ENCODE measurements at places on chromosomes 3 and 15.
A peak's percentile ranks its signal among the peaks of the same experiment; 100 is the strongest.

- H3K4me1 ChIP-seq, result peaks cover 9% of the 10 kb centered on the region
- DNase-seq, result no peak
- no peak overlapping the region for H3K27ac ChIP-seq
These were observed 49.5 kb downstream of the SLC25A26 start for GRCh38 chr3:66270288-66270687.

DNA sequence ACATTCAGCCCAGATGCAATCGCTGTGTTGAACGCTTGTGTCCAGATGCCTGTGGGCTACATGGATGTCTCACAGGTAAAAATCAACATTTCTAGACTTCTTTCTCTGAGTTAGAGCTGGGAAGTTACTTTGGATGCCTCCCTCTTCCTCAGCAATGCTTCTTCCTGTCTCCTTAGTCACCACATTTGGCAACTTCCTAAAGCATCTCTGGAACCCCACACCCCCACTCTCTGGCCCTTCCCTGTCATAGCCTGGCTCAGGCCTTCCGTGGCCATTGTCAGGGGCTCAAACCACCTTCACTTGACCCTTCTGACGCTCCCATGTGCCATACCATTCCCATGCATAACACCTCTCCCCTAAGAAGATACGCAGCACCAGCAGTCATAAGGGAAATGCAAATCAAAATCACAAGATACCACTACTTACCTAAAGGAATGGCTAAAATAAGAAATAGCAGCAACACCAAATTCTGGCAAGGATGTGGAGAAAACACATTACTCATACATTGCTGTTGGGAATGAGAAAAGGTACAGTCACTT, 21.6 kb upstream of the RGMA start:
- no peak for DNase-seq
- peaks cover 3% of the 10 kb centered on the region for H3K4me1 ChIP-seq
- no peaks in the 10 kb centered on the region for H3K36me3 ChIP-seq
- H3K4me3 ChIP-seq, result no peak overlapping the region
- no peak overlapping the region for H3K27ac ChIP-seq

DNA sequence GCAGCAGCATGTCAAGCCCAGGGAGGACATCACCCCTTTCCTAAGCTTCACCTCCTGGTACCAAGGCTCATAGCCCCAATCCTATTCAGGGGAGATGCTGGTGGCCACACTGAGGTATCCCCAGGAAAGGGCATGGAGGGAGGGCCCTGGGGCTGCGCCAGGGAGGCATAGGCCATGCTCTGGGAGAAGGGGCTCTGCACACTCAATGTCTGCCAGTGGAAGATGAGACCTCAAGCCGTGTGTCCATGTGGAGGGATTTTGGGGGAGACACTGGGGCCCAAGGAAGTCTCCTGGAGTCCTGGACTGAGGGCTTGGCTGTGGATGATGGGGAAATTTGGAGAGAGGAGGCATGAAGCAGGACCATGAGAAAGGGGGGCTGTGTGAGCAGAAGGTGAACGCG, 21.2 kb upstream of the PRR23E start:
- no peaks in the 10 kb centered on the region for H3K36me3 ChIP-seq
- H3K27me3 ChIP-seq, result peaks cover 19% of the 10 kb centered on the region
- no peaks in the 10 kb centered on the region for H3K4me1 ChIP-seq
- no peak overlapping the region for H3K4me3 ChIP-seq

- DNase-seq, result no peak
- H3K4me3 ChIP-seq, result no peak overlapping the region
These were observed 44.5 kb downstream of the CTDSPL start for GRCh38 chr3:37905987-37906674.

DNA sequence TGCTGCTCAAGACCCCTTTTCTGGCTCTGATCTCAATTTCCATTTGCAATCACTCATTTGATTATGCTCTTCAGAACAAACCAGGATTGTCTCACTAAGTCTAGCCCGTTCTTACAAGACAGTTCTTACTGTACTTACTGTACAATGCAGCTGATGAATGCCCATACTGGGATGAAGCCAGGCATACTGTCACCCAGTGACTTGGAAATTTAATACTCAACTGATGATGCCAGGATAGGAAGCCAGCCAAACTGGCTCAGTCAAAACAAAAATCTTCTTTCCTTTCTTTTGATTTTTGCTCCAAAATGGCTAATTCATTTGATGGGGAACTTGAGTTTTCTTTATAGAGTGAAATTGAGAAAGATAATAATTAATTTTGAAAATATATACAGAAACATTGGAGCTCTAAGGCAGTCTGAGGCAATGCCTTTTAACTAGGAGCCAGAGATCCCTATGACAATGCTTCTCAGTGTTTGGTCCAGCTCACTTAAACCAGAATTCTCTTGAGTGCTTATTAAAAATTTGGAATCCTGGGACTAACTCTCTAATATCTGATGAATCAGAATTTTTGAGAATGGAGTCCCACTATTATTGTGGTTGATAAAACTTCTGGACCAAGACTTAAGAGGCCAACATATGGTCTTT, 265.6 kb upstream of the THBS1 start:
- H3K4me3 ChIP-seq, result no peak overlapping the region
- DNase-seq, result no peak
- H3K36me3 ChIP-seq, result no peaks in the 10 kb centered on the region
- H3K27me3 ChIP-seq, result peaks cover 8% of the 10 kb centered on the region

GRCh38 chr3:175378348-175378747, 519.2 kb downstream of the NAALADL2 start:
- H3K27ac ChIP-seq, result no peak overlapping the region
- H3K36me3 ChIP-seq, result no peaks in the 10 kb centered on the region
- no peaks in the 10 kb centered on the region for H3K27me3 ChIP-seq
- no peak overlapping the region for H3K4me3 ChIP-seq
- no peak for DNase-seq

GRCh38 chr15:33074942-33075341, 119.6 kb downstream of the FMN1 start:
- H3K27me3 ChIP-seq, result peaks cover 11% of the 10 kb centered on the region
- no peaks in the 10 kb centered on the region for H3K4me1 ChIP-seq

- no peak overlapping the region for H3K4me3 ChIP-seq
- H3K27ac ChIP-seq, result no peak overlapping the region
- DNase-seq, result no peak
- peaks cover 1% of the 10 kb centered on the region for H3K36me3 ChIP-seq
- H3K27me3 ChIP-seq, result peaks cover 14% of the 10 kb centered on the region
- H3K4me1 ChIP-seq, result no peaks in the 10 kb centered on the region
These were observed 130.0 kb upstream of the NR2F2 start for GRCh38 chr15:96200357-96200967.

GRCh38 chr3:22907161-22907780, 295.9 kb upstream of the UBE2E2 start:
- H3K27ac ChIP-seq, result no peak overlapping the region
- H3K27me3 ChIP-seq, result no peaks in the 10 kb centered on the region
- no peak overlapping the region for H3K4me3 ChIP-seq
- no peaks in the 10 kb centered on the region for H3K4me1 ChIP-seq
- H3K36me3 ChIP-seq, result no peaks in the 10 kb centered on the region

- peaks cover 37% of the 10 kb centered on the region for H3K36me3 ChIP-seq
- no peaks in the 10 kb centered on the region for H3K27me3 ChIP-seq
- peak; percentile 30 for DNase-seq
- H3K4me3 ChIP-seq, result peak overlapping the region; percentile 87
These were observed 1.4 kb downstream of the ZNF609 start for GRCh38 chr15:64461721-64462162.

DNA sequence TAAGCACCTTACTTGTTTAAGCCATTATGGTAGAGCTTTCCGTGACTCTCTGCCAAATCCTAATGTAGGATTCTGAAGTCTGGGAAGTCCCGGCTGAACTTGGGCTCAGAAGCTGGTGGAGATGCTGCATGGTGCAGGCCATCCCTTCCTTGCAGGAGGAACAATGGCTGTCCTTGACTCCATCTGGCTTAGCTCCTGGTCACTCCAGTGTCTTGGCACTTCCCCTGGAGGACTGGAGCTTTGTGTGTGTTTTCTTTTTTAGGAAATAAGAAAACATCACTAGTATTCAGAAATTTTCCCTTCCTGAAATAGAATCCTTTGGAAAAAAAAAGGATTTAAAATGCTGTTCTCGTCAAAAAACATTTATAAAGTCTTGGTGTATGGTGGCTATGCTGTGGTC, 209.3 kb upstream of the ROPN1 start:
- H3K27ac ChIP-seq, result no peak overlapping the region
- DNase-seq, result no peak
- no peaks in the 10 kb centered on the region for H3K4me1 ChIP-seq

DNA sequence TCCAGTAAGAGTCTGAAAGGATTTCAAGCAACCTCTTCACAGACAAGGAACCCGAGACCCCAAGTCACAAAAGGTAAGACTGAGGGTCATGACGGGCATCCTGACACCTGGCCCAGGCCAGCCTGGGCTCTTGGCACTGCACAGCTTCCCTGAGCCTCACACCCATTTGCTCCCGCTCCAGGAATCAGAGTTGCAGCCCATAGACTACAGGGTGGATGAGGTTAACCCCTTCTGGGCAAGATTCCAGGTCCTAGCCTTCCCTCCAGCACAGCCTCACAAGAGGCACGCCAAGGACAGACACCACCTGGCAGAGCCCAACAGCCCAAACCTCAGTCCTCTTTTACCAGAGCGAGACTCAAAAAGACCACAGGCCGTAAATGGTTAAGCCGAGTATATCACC, 36.2 kb downstream of the RBPMS2 start:
- H3K4me1 ChIP-seq, result no peaks in the 10 kb centered on the region
- H3K27me3 ChIP-seq, result no peaks in the 10 kb centered on the region
- H3K36me3 ChIP-seq, result no peaks in the 10 kb centered on the region
- no peak overlapping the region for H3K4me3 ChIP-seq

- no peaks in the 10 kb centered on the region for H3K36me3 ChIP-seq
- H3K4me1 ChIP-seq, result no peaks in the 10 kb centered on the region
- no peak overlapping the region for H3K4me3 ChIP-seq
- no peak for DNase-seq
- no peak overlapping the region for H3K27ac ChIP-seq
These were observed 393.3 kb downstream of the FEZF2 start for GRCh38 chr3:61980041-61980440.

DNA sequence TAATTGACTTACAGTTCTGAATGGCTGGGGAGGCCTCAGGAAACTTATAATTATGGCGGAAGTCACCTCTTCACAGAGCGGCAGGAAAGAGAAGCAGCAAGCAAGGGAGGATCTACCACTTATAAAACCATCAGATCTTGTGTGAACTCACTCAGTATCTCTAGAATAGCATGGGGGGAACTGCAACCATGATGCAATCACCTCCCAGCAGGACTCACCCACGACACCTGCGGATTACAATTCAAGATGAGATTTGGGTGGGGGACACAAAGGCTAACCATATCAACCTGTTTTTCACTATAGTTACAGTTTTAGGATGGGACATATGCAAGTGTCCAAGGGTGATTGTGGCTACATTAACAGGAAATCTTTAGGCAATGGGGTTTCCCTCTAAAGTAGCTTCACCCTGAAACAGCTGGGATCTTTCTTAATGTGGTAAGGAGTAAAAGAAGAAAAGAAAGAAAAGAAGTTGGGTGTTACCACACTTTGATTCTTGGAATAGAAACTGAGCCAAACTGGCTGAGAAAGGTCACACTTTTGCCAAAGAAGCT, 453.8 kb downstream of the OTOL1 start:
- no peak for DNase-seq
- no peaks in the 10 kb centered on the region for H3K36me3 ChIP-seq
- no peak overlapping the region for H3K27ac ChIP-seq
- no peaks in the 10 kb centered on the region for H3K27me3 ChIP-seq

- no peak overlapping the region for H3K4me3 ChIP-seq
- H3K4me1 ChIP-seq, result peaks cover 33% of the 10 kb centered on the region
- H3K36me3 ChIP-seq, result peaks cover 23% of the 10 kb centered on the region
- H3K27ac ChIP-seq, result peak overlapping the region; percentile 51
These were observed 30.7 kb downstream of the DENND4A start for GRCh38 chr15:65761210-65761926.

DNA sequence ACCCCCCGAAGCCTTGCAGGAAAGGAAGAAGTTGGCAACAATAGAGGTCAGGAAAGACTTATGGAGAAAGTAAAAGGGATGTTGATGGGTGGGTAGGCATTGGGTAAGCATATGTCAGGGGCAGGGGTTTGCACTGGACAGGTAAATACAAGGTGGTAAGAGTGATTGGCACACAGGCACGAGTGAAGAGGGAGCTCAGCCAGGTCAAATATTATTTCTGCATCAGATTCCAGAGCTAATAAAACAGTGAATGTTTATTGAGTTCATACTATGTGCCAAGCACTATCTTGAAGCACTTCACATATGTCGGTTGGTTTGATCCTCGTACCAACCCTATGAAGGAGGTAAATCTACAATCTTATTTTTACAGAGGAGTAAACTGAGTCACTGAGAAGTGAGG, 6.6 kb downstream of the CLSTN2 start:
- no peak overlapping the region for H3K4me3 ChIP-seq
- H3K36me3 ChIP-seq, result no peaks in the 10 kb centered on the region
- DNase-seq, result no peak
- H3K4me1 ChIP-seq, result no peaks in the 10 kb centered on the region
- peaks cover 49% of the 10 kb centered on the region for H3K27me3 ChIP-seq
- no peak overlapping the region for H3K27ac ChIP-seq

DNA sequence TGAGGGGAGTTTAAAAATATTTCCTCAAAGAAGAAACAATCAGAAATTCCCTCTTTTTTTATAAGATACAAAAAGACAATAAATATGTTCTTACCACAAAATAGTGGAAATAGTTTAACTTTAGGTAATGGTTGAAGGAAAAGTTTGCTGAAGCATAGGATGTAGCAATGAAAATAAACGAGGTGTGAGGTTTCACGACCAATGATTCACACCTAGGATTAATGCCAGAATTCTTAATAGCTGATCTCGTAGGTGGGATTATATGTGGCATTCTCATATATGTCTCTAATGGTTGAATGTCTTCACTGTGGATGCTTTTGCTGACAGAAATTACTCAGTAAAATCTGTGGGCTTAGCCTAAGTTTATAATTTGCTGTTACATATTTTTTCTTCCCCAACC, 467.7 kb downstream of the FGF12 start:
- H3K4me1 ChIP-seq, result no peaks in the 10 kb centered on the region
- H3K36me3 ChIP-seq, result no peaks in the 10 kb centered on the region
- no peak for DNase-seq
- no peak overlapping the region for H3K4me3 ChIP-seq
- no peaks in the 10 kb centered on the region for H3K27me3 ChIP-seq
- H3K27ac ChIP-seq, result no peak overlapping the region

- no peaks in the 10 kb centered on the region for H3K27me3 ChIP-seq
- H3K36me3 ChIP-seq, result peaks cover 5% of the 10 kb centered on the region
- no peak overlapping the region for H3K27ac ChIP-seq
- no peaks in the 10 kb centered on the region for H3K4me1 ChIP-seq
- DNase-seq, result no peak
These were observed 10.3 kb upstream of the RHO start for GRCh38 chr3:129518038-129518561.

GRCh38 chr3:8103954-8104353, 397.7 kb upstream of the LMCD1 start:
- H3K27ac ChIP-seq, result no peak overlapping the region
- no peaks in the 10 kb centered on the region for H3K27me3 ChIP-seq
- H3K36me3 ChIP-seq, result no peaks in the 10 kb centered on the region
- no peak overlapping the region for H3K4me3 ChIP-seq

- no peaks in the 10 kb centered on the region for H3K36me3 ChIP-seq
- peaks cover 2% of the 10 kb centered on the region for H3K4me1 ChIP-seq
- H3K4me3 ChIP-seq, result peak within 1 kb of the TSS; percentile 55
- peak; percentile 67 for DNase-seq
These were observed at the start of gene CACNA2D2 for GRCh38 chr3:50503504-50504342. Gene CACNA2D2 (minus strand): TSS chr3:50503634. CDS start chr3:50503423, 211 bp downstream.

- DNase-seq, result no peak
- peaks cover 66% of the 10 kb centered on the region for H3K4me1 ChIP-seq
- peaks cover 25% of the 10 kb centered on the region for H3K27me3 ChIP-seq
- H3K27ac ChIP-seq, result peak overlapping the region; percentile 99
- H3K36me3 ChIP-seq, result peaks cover 85% of the 10 kb centered on the region
These were observed 4.0 kb downstream of the B2M start for GRCh38 chr15:44715142-44715796.

GRCh38 chr3:13474776-13475303, 5.3 kb upstream of the HDAC11 start:
- H3K4me3 ChIP-seq, result no peak overlapping the region
- no peak for DNase-seq
- no peaks in the 10 kb centered on the region for H3K27me3 ChIP-seq
- no peak overlapping the region for H3K27ac ChIP-seq
- peaks cover 8% of the 10 kb centered on the region for H3K4me1 ChIP-seq
- H3K36me3 ChIP-seq, result no peaks in the 10 kb centered on the region

All from activated naive CD8-positive, alpha-beta T cell treated with anti-CD3 and anti-CD28 coated beads for 36 hours (primary cell).